ELF-1 (cell line): ENCODE measurements at places on chromosomes 16 and 17.
A peak's percentile ranks its signal among the peaks of the same experiment; 100 is the strongest.

GRCh38 chr17:31489295-31490018 is 98.0 kb downstream of the RAB11FIP4 start:
- peak; percentile 97 for DNase-seq

- no peak for DNase-seq
These were observed 2.6 kb downstream of the HNF1B start for GRCh38 chr17:37742116-37742761.

DNA sequence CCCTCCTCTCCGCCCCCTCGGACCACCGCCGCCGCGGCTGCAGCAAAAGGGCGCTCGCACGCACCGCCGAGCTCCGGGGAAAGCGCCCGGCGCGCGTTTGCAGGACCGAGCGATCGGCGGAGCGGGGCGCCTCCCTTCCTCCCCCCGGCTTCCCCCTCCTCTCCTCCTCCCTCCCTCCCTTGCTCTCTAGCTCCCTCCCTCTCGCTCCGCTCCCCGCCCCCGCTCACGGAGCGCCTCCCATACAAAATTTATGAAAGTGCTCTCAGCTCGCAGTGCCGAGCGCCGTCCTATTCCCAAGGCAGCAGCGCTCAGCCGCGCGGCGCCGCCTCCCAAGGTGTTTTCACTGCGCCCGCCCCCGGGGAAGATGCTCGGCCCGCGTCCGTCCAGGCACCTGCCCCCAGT is at the start of gene RTN4RL1:
RTN4RL1 (minus strand) TSS at position 115 of the 402 bp plus-strand sequence. CDS start 469 bp downstream, outside the sequence.
- peak; percentile 46 for DNase-seq

GRCh38 chr17:45894022-45894784 is at the start of gene MAPT:
Gene MAPT, plus strand, starts transcription at chr17:45894554. Its CDS starts 67,784 bp downstream, at chr17:45962338.
- peak; percentile 96 for DNase-seq

DNA sequence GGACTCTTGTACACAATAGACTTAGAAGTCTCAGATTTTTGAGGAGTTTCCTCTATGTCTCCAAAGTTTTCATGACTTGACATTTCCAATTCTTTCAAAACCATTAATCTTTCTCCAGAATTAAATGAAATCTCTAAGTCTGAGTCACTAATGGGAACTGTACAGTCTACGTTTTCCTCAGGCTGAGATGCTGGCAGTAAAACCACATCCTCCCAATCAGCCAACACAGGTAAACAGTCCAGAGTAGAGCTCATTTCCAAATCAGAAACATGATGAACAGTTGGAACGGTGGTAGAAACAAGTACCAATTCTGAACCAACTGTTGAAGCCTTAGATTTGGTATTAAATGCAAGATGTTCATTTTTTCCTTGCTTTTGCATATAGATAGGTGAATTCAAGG is 7.9 kb downstream of the ERI2 start:
- DNase-seq, result no peak

DNA sequence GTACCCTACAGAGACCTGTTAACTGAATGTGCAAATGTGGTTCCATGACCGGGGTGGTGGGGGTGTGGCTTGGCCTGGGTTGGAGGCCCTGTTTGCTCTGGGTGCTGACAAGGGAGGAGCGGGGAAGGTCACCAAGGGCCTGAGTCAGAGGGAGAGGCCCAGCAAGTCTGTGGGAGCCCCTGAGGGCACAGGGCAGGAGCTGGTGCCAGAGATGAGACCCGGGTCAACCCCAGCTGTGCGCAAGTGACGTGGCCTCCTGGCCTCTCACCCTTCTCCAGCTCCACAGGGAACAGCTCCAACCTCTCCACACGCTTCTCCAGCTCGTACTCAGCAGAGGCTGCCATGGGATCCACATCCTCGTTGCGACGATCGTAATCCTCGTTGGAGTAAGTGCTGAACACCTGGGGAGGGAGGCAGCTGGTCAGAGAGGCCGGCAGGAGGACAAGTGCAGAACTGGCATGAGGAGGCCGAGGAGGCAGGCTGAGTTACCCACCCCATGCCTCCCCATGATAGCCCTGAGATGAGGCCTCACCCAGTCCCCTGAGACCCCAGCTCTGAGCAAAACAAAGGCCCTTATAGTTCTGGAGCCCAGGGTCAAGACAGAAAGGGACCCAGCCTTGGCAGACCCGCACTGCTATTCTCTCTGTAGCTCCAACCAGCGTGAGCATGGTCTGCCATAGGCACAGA is 5.5 kb downstream of the PPP1R9B start:
- no peak for DNase-seq

GRCh38 chr16:18803569-18804462 is 2.5 kb upstream of the ARL6IP1 start:
- DNase-seq, result no peak

GRCh38 chr17:44844390-44844830 is 3.3 kb upstream of the HIGD1B start:
- DNase-seq, result peak; percentile 24

DNA sequence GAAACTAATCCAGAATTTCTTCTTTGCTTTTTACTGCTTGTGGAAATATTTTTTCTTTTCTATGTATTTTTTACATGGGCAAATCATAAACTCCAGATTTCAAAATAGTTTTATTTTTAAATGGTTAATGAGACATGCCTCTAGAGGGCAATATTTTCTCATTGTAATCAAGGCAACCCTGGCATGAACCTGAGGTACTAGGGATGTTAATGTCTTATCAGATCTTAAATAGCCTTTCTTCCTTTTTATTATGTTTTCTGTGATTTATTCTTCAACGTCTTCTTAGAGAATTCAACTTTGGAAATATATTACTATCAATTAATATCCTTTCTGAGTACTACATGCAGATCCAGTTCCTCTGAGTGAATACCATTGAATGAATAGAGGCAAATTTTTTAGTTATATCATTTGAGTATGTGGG is 324.7 kb downstream of the BCAS3 start:
- no peak for DNase-seq

DNA sequence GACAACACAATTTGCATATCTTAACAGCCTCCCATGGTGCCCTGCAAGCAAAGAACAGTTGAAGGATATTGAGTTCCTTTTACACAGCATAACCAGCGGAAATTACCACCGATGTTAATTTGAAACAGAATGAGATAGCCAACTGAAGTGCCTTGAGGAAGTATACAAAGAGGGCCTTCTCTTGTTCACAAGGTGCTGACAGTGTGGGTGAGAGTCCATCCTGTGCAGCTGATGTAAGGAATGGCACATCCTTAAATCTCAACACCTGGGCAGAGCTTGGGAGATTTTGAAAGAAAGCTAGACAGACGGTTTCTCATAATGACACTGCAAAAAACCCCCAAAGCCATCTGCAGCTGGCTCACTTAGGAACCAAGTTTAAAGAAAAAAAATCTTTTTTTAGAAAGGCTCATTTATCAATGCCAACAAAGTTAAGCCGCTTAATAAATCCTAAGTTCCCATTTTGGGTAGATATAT is 818.6 kb downstream of the KCNJ2 start:
- peak; percentile 33 for DNase-seq

- peak; percentile 85 for DNase-seq
These were observed 9.9 kb downstream of the CYGB start for GRCh38 chr17:76527430-76528111.

GRCh38 chr17:76810956-76811355 is 57.2 kb upstream of the MGAT5B start:
- DNase-seq, result no peak

GRCh38 chr16:10822702-10823101 is 4.1 kb upstream of the TVP23A start:
- no peak for DNase-seq

DNA sequence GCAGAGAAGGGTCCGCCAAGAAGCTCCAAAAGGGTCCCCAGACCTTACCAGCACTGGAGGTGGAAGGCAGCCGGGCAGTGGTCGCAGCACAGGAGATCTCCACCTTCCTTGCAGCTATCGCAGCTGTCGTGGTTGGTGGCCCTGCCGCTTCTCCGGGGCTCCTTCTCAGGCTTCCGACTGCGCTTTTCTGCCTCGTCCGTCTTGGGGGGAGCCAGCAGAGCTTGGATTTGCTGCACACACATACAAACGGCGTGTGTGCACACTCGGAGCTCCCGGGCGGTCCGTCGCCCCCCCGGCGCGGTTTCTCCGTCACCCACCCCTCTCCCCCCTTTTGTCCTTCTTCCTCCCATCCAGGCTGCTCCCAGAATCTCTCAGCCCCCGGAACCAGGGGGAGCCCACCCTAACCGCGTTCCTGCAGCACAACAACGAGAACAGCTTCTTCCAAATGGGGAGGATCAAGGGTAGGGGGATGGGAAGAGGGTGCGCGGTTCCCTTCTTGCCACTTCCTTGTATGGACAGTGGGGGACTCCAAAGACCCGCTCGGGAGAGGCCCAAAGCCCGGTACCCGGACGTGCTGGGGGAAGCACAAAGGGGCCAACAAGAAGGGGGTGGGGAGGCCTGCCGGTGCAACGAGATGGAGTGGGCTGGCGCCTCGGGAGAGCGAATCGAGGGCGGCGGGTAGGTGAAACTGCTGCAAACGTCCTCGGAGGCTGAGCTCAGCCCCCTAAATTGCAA is 1.1 kb downstream of the PHF12 start:
- peak; percentile 56 for DNase-seq

- DNase-seq, result no peak
These were observed 29.8 kb downstream of the CCR7 start for GRCh38 chr17:40535438-40535837.

GRCh38 chr17:61808442-61808841 is 54.9 kb downstream of the BRIP1 start:
- no peak for DNase-seq

DNA sequence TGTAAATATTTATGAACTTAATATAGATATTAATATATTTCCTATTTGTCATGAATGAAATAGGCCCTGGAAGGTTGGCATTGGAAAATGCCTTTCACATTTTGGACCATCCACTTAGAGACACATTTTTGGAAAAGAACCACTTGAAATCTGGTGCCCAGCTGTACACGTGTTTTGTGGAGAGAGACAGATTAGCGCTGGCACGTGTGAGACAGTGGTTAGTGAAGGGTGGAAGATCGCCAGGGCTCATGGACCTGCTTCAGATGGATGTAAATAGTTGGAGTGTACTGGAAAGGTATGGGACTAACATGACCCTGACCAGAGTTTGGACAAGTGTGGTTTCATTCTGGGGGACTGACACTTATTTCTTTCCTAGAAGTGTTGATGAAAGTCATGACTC is 222.9 kb downstream of the PRKCA start:
- DNase-seq, result no peak

DNA sequence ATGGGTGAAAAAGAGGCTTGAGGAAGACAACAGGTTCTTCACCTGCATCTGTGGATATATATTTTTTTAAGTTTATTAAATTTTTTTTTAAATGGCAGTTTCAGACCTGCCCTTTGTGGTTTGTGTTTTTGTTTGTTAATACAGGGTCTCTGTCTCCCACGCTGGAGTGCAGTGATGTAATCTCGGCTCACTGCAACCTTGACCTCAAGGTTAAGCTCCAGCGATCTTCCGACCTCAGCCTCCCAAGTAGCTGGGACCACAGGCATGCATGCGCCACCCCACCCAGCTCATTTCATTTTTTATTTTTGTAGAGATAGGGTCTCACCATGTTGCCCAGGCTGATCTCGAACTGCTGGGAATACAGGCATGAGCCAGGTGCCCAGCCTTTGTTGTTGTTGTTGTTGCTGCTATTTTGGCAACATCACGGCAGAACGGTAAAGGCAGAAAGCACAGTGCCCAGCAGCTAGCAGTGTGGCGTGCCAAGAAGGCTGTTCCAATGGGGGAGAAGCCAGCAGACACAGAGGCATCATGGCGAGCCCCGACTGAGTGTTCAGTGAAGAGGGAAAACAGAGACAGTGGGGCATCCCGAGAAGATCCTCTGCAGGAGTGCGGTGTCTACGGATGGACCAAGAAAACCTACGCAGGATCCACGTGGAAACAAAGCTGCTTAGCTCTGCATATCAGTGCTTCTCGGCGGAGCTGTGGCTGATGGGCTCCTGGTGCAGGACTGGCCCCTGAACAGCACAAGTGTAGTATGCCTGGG is 19.6 kb downstream of the TMC6 start:
- no peak for DNase-seq

DNA sequence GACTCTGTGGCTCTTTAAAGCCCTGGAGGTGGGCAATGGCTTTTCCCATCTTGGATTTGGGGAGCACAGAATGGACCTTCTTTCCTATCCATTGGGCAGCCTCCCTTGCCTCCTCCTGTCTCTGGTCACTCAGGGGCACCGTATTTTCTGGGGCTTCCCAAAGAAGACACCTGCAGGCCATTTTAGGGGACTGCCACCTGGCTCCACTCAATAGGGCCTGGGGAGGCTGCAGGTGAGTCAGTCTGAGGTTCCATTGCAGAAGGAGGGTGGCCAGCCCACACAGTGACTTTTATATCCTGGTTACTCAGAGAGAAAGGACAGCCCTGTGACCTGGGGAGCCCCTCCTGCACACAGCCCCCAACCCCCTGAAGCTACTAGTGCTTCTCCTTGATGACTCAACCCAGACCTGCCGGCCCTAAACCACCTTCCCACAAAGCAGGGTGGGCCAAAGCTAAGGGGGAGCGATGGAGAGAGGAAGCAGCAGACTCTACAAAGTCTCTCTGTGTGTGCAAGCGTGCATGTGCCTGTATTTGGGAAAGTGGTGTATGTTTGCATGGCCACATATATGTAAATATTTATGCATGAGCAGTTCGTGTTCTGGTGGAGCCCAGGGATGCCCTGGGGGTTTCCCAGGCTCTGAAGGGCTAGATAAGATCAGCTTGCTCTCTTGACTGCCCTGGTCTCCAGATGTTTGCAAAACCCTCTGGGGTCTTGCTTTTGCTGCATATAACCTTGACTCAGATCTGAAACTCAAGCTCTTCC is 5.0 kb downstream of the CX3CL1 start:
- peak; percentile 79 for DNase-seq
